H54 (cell line): ENCODE measurements at places on chromosomes 1 and 21.

DNA sequence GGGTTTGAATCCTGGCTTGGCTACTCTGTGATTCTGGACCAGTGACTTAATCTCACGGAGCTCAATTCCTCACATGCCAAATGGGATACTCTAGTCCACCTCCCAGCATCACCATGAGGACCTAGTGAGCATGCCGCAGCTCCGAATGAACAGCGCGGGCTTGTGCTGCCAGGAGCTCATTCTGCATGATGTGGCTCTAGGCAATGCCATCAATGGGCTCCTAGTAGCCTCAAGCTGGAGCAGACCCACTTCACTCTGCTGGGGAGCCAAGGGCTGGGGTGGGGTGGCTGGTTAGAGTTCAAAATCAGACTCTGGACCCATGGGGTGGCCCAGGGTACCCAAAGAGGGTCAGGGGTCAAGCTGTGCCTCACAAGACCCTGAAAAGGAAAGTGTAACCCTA is 41.5 kb downstream of the CDK18 start:
- DNase-seq = no peak

GRCh38 chr1:207820568-207821463 is 69.0 kb downstream of the CD46 start:
- no peak for DNase-seq

DNA sequence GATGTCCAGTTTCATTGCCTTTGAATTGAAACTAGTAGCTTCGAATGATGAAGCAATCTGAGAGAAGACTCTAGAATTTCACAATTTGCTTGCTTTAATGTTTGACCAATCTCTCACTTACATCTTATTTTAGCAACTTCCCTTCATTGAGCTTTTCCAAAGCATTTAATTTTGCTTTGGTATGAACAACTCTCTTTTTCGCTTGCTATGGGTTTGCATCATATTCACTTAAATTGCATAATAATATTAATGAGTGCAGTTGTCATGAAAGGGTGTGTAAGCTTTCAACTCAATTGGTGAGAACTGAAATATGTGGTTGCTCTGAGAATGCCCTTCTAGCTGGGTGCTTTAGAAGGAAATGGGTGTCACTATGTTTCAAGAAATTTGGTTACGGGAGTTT is 309.2 kb downstream of the HLX start:
- DNase-seq = no peak

- peak; percentile 49 for DNase-seq
These were observed 54.9 kb upstream of the BACE2 start for GRCh38 chr21:41112740-41113692.

DNA sequence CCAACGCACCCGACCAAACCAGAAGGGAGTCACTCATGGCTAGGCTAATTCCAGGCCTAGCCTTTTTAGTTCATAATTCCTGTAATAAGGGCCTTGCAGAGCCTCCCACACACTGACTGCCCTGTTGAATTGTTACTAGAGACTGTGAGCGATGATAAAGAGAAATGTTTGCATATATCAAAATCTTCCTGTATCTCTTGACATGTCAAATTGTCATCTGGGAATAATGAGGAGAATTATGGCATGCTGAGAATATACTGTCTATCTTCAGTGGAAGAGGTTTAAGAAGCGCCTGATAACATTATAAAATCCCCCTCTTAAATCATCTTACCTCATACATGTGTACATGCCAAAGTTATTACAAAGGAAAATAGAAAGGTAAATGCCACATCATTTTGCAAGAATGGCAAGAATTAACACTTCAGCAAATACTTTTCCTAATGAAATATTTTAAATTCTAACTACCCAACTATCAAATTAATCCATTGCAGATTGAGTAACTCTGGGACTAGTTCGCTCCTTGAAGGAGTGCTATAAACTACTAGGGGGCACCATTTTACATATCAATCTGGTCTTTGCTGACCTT is 144.1 kb downstream of the CENPF start:
- DNase-seq = no peak

DNA sequence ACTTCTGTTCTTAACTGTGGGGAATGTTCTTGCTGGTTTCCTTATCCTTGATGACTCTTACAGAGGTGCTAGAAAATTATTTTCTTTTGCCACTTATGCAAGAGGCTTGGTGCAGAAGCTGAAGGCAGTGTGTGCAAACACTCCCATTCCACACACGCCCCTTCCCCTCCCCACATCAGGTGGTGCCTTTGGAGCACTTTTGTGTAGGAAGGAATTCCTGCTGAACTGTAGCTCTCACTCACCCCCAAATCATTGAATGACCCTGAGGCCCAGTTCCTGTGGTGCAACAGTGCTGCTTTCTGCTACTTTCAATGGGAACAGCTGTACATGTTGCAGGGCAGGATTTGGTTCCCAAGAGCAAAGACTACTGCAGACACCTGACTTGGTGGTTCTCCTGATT is 101.8 kb downstream of the CD247 start:
- DNase-seq = no peak
